ENCODE measurements at places on chromosomes 3 and 15.

- DNase-seq, result no peak
These were observed 49.2 kb downstream of the OTOL1 start for GRCh38 chr3:161545824-161546223.

DNA sequence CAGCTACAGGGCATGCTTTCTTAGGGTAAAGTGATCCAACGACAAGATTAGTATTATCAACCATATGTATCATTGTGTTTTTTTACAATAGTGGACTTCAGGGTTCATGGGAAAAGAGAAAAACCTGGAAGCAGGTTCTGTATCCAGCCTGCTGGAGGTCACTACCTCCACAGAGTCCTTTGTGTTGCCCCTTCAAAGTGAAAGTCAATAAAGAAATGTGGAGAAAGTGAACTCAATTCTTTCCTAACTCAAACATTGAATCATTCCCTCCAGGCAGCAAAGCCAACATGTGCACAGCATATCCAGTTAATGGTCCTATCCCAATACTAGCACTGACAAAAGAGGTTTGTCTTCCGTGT, 45.4 kb downstream of the FGF7 start:
- DNase-seq, result peak; percentile 62

GRCh38 chr3:156397534-156397933, 157.4 kb downstream of the SSR3 start:
- no peak for DNase-seq

DNA sequence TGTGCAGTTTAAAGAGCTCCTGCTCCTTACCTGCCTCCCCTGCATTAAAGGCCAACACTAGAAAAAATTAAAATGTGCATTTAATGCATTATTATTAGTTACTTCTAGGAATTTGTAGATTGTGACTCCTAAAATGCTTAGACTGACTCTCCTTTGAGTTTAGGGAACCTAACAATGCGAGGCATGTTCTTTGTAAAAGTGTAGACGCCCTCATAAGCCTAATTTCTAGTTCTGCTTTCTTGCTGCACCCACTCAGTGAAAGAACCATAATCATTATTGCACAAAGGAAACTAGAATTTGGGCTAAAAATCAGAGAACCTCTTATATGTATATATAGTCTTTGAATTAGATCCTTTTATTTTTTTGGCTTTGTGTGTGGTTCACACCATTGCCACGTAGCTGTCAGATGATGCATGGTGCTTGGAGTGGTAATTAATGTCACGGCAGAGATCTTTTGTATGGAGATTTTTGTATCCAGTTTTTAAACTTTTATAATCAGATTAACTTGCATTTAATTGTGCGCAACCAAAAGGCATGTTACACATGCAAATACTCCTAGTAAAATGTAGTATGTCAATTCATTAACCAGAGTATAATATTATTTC, 710 bp downstream of the ABHD10 start:
- peak; percentile 27 for DNase-seq

Measured in SK-MEL-5 (cell line).